ENCODE measurements at places on chromosomes 2 and 18.

DNA sequence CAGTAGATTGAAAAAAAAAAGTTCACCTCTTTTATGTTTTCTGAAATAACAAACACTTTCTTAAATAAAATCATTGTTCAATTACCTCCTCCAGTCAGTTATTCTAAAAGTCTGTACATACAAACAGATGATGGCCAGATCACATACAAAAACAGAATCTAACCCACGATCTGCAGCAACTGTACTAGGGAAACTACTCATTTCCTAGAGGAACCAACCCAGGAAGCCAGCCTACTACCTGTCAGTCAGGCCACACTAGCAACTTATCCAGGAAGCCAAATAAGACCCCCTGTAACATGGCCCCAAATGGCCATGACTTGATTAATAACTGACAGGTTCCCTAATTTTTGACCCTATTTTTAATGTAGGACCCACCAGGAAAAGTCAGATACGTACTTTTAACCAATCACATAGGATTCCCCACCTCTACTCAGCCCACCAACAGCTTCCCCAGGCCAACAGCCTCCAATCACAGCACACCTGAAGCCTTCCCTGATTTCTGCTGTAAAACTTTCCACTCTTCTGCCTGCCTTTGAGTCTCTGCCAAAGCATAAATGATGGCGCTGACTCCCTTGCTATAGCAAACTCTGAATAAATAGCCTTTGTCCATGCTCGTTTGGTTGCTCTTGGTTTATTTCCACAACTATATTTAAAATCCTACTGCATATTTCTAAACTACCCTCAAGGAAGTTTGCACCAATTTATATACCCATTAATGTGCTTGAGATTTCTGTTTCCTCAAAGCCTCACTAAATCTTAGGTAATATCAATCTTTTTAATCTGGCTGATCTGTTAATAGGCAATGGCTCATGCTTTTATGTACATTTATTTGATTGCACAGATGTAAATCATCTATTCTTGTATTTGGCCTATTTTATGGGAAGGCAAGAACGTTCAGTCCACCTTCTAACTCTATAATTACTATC lies 486.4 kb downstream of the FBXO15 start:
- DNase-seq: no peak

GRCh38 chr2:70304498-70304897 lies 2.6 kb upstream of the FAM136A start:
- DNase-seq: no peak

DNA sequence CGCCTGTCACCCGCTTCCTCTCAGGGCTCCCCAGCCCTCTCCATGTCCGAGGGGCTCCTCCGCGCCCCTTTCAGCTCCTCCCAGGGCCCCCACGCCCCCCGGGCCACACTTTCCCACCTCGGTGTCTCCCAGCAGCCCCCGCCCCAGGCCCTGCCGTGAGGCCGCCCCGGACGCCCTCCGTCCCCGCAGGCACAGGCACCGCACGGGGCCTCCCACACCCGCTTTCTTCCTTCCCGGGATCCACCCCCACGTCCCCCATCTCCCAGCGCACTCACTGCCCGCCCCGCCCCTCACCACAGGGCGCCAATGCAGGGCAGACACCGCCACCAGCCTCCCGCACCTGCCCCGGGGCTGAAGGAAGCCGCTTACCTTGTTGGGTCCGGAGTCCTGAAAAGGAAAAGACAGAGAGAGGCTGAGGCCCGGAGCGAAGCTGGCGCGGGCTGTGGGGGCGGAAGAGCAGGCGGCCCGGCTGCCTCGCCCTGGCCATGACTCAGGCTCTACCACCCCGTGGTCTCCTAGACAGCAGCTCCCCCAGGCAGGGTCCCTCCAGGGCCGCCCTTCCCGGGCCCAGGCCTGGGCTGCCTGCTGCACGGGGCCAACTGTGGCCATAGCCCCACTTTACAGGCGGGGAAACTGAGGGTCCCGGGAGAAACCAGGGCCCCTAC lies 37.7 kb downstream of the KIF1A start:
- DNase-seq: no peak

GRCh38 chr18:25282896-25283703 lies 68.9 kb downstream of the ZNF521 start:
- DNase-seq: no peak

- no peak for DNase-seq
Measured at GRCh38 chr2:98390571-98391476, 44.6 kb downstream of the CNGA3 start.

DNA sequence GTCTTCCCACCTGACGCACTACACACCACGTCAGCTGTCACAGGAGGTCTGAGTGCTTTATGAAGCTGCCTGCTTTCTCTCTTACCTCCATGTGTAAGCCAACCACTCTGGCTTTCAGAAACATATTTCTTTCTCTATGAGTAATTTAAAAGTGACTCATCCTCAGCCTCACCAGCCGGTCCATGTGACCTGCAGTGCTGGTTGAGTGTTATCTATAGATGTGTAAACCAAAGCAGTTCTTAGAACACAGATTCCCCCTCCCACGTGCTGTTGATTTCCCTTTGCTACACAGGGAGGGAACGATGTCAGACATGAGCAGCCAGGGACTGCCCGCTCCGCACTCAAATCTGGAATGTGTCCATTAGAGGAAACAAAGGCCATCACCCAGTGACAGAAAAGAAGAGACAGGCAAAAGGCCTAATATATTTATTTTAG lies 157.8 kb downstream of the BCL2 start:
- peak; percentile 60 for DNase-seq

DNA sequence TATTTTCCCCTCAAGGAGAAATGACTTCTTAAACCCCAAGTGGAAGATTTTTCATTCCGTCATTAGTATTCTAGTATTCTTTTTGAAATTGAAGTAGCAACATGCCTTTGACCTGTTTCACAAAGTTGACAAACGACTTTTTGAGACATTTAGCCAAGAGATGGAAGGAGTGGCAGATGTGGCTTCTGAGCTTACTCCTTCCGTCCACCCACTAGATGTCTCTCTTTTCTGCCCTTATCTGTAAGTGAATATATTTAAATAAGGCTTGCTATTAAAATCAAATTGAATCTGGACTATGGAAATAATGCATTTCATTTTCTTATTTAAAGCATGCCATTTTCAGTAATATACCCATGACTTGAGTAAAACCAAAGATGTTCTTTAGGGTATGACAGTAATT lies 74.1 kb downstream of the ACTR3 start:
- DNase-seq: no peak

Measured in fibroblast of the conjunctiva (primary cell).